ENCODE measurements at places on chromosomes 5 and 9.

GRCh38 chr5:118651002-118651401 lies 337.3 kb downstream of the DTWD2 start:
- no peak for DNase-seq

DNA sequence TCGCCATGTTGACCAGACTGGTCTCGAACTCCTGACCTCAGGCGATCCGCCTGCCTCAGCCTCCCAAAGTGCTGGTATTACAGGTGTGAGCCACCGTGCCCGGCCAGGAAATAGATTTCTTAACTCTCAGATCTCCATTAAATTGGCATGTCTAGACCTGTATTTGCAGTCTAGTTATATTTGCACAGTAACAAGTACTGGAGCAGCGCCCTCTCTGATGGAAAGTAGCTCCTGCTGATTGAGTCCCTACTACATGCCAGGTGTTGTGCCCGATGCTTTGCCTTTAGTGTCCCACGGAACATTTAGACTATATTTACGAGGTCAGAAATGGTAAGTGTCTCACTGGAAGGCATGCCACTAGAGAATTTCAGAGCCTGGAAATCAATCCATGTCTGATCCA lies 15.8 kb upstream of the TMED9 start:
- no peak for DNase-seq

- no peak for DNase-seq
These were observed 277.5 kb downstream of the EPB41L4A start for GRCh38 chr5:112141582-112141981.

GRCh38 chr9:6551136-6551535 lies 94.4 kb downstream of the GLDC start:
- no peak for DNase-seq

DNA sequence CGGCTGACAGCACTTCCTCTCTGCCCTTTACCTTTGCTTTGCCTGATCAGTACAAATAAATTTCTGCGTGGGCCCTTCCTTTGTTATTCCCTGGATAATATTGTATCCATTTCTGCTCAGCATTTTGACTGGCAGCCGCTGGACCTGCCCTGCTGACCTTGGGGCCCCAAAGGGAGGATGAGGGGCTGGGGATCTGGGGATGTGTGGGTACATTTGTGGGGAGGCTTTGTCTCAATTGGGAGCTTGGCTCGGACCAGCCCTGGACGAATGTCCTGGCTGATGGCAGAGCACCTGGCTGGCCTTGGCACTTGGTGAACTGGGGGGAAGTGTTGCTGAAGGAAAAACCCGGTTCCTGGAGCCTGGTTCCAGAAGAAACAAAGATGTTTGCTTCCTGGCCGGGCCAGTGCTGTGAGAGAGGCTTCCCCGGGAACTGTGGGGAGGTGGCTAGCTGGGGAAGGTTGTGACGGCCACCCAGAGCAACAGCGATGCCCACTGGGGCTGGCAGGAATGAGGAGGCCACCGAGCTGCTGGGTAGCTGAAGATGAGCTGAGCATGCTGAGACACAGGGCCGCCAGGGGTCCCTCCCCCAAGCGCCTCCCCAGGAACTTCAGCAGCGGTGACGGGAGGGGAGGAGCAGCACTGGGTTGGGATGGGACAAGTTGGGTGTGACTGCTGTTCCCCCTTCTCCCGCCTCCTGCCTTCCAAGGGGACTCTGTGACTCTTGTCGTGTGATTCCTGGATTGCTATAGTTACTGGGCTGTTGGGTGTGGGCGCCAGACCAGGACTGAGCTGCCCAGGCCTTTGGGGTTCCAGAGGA lies 8.4 kb downstream of the LMX1B start:
- no peak for DNase-seq

DNA sequence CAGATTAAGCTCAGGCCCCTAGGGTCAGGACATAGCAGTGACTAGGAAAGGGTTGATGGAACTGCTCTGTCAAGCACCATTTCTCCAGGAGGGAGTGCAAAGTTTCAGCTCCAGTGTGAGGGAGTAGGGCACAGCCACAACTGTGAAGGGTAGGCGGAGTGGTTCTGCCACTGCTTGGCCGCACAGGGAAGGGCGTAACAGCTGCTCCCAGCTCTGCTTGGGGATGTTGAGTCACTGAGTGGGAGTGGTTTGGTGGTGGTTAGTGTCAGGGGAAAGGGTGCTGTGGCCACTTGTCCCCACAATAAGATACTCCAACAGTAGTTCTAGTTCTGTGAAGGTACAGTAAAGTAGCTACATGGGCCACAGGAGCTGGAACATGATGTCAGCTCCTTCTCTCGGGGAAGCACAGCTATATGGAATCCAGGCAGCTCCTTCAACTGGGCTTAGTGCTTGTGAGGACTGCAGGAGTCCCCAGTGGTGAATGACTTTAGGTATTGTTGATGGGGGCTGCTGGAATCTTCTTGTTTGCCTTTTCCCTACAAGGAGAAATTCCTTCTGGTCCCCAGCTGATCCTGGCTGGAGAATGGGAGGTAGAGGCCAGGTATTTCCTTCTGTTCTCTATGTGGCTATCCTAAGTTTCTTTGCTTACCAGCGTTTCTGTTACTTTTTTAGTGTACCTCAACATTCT lies 314.5 kb downstream of the SPATA31D1 start:
- no peak for DNase-seq

DNA sequence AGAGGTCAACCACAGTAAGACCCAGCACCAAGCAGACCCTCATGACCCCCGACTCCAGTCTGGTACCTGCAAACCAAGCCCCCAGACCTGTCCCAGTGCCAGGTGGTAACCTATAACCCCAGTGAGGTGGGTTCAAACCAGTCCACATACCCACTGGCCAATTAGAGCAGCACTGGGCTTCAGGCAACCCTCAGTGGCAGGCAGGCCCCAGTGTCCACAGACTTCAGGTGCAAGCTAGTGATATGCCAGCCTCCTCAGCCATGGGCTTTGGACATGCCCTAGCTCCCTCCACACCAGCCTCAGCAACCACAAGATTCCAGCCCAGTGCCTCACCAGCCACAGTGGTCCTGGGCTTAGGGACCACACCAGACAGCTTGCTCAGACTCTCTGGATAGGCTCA lies 276.6 kb downstream of the DTWD2 start:
- DNase-seq, result no peak

DNA sequence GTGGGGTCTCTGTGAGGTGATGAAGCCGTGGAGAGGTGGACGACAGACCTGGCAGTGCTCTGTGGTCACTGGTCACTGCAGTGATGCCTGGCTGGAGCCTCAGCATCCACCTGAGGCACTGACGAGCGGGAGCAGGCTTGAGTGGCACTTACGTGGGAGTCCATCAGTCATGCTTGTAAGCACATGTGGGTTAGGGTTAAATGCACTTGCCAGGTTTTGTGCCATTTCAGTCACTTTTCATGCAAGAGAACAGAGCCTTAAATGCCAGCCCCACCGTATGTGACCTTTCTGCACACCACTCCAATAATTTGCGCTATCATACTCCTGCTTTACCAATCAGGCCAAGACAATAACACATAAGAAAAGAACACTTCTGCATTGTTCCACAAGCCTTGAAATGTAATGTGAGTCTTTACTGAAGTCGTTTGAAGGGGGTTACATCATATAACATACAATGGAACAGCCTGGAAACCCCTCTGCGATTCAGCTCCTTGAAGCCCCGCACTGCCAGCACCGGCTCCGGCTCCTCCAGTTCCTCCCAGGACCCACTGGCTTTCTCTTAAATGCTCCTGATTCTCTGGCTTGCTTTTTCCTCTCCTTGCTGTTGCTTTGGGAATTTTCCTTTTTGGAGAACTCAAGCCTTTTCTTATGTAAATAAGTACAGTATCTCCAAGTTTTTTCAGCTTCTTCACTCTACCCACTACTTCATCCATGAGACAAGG lies 59.4 kb upstream of the CTXN3 start:
- DNase-seq, result no peak

- no peak for DNase-seq
These were observed 41.4 kb upstream of the TIFAB start for GRCh38 chr5:135493406-135494180.

DNA sequence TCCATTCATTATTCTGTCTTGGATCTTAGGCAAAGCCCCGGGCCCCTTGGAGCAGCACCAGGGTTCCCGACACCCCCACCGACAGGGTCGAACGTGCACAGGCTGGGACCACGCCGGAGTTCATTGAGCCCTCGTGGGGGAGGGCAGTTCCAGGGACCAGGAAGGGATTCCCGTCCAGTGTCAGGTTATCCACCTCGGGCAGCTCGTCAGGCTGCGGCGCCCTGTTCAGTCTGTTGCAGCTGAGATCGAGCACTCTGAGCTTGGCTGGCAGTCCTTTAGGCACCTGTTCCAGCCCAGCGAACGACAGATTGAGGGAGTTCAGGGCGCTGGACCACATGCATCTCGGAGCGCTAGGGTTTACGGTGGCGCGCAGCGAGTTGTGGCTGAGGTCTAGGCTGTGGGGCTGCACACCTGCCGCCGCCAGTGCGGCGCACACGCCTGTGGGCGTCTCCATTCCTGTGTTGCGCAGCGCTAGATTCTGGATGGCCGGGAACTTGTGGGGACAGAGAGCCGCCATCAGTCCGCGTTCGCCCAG lies 1.1 kb downstream of the CD14 start:
- no peak for DNase-seq

- DNase-seq, result peak; percentile 59
These were observed 29.4 kb downstream of the SYK start for GRCh38 chr9:90830977-90831376.

DNA sequence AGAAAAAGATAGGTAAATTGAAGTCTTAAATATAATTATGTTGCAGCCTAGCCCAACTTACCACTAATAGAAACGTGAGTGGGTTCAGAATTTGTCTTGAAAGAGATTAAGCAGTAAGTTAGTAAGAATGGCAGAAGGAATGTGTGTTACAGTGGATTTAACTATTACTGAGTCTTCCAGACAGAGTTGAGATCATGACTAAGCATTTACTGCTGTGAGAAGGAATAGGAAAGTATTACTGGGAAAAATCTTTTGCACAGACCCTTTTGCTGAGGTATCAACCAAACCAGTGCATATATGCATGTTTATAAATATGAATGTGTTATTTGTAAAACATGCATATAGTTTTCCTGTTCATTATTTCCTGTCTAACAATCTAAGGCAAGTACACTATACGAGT lies 112.8 kb upstream of the EFNA5 start:
- no peak for DNase-seq

GRCh38 chr5:157295247-157295646 lies 29.3 kb downstream of the CYFIP2 start:
- DNase-seq, result peak; percentile 41

DNA sequence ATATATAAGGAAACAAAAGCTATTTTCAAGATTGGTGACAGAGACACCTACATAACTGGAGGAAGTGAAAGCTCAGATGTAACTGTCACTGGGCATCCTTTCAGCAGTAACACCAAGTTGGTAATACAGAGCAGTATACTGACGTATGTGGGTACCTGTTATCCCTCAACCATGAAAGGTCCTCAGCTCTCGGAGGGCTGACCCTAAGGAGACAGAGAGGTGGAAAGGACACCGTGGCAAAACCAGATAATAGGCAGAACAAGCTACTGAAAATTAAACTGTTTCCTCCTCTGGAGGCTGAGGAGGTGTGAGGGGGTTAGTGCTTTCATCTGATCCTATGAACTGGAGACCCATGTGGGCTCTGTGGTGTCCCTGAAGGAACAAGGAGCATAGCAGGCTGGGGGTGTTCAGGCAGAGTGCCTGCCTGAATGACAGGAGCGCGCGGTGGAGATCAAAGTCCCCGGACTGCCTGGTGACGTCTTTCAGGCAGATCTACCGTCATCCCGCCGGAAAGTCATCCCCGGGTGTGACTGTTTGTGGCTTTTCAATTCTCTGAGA lies 130.2 kb upstream of the FSTL4 start:
- no peak for DNase-seq

- DNase-seq, result no peak
These were observed 443.9 kb downstream of the ZNF608 start for GRCh38 chr5:124302533-124302932.

DNA sequence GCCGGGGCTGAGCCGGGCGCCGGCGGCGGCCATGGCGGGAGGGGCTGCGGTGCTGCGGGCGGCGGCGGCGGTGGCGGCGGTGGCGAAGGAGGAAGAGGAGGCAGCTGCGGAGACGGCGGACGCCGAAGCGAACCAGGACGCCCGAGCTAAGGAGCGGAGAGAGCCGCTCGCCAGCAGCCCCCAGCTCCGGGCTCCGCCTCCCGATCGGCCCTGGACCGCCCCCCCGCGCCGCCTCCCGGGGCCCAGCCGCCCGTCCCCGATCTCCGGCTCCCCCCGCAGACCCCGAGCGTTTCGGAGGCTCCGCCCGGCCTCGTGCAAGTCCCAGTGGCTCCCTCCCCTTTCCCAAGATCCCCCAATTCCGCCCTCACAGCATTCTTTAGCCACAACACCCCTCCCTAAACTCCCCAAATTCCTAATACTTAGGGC lies at the start of gene ASTN2:
Gene ASTN2, minus strand, starts transcription at position 152 of the 426 bp plus-strand sequence. Its CDS starts 119 bp downstream, at position 33.
- no peak for DNase-seq

GRCh38 chr9:110886832-110887231 lies 151.4 kb downstream of the LPAR1 start:
- no peak for DNase-seq

DNA sequence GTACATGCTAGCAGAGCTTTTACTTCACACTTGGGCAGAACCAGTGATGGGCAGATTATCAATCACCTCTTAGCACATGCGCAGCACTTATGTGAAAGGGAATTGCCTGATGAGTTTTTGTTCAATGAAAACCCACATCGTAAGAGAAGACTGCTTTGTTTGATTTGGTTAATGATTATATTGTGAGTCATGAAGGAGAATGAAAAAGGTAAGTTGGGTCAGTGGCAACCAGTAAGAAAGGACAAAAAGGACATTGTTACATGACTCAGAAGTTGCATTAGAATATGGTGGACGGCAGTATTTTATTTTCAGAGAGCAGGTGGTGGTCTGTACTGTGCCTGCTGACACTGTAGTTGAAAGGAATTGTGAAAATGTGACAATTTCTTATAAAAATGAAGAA lies 127.4 kb downstream of the AOPEP start:
- no peak for DNase-seq

GRCh38 chr9:72459308-72459707 lies 62.1 kb upstream of the TMC1 start:
- no peak for DNase-seq

- DNase-seq, result no peak
These were observed 2.2 kb upstream of the TMEM210 start for GRCh38 chr9:137173796-137174664.

DNA sequence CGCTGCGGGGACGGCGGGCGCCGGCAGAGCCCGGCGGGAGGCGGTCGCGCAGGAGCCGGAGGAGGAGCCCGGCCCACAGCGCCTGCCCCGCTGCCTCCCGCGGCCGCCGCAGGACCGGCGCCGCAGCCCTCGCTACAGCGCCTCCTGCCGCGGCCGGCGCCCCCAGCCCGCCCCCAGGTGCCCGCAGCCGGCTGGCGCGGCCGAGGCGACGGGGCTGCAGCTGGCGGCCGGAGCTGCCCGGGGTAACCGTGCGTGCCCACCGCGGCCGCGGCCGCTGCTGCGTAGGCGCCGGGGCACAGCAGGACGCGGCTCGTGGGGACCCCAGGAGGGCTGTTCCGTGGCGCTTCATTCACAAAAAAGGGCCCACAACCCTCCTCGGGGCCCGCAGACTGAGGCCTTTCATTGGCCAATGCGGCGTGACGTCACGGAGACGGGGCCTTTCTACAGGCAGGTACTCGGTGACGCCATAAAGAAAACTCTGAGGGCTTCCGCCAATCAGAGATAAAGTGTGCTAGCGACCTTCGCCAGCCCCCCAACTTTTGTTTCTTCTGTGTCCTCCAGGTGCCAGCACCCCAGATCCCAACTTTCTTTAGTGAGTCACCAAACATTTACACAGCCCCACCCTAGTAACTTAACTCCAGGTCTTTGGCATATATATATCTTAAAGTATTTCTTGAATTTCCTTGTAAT lies at the start of gene CDC14B:
Gene CDC14B, minus strand, starts transcription at position 353 of the 690 bp plus-strand sequence. CDS start 465 bp downstream, outside the sequence.
- peak; percentile 91 for DNase-seq

- no peak for DNase-seq
These were observed 95.3 kb upstream of the SLC28A3 start for GRCh38 chr9:84435902-84436301.

Data from NCI-H510A treated with DMSO at 0.1 percent for 48 hours (cell line).